ENCODE measurements at places on chromosomes 3 and 15. TPM values are rescaled to one million over a fixed set of nuclear protein-coding genes. Genes with fewer than 3 reads are reported as not detected.

SPESP1 gene
- not detected for total RNA-seq

MYEF2 gene
- 17.4 TPM for total RNA-seq

GADL1 gene
- total RNA-seq, result not detected

SENP8 gene
- total RNA-seq, result 2.1 TPM

TBCCD1 gene
- total RNA-seq, result 5.8 TPM

NOP10 gene
- total RNA-seq, result 491 TPM

MRAS gene
- total RNA-seq, result 11.0 TPM

SLC2A2 gene
- total RNA-seq, result not detected

ANKRD34C gene
- total RNA-seq, result not detected

RNF111 gene
- 27.5 TPM for total RNA-seq

IQCH gene
- 1.0 TPM for total RNA-seq

LRRC2 gene
- total RNA-seq, result not detected

MYO5A gene
- total RNA-seq, result 28.3 TPM

OR5K4 gene
- not detected for total RNA-seq

ONECUT1 gene
- total RNA-seq, result 0.15 TPM

ITPKA gene
- total RNA-seq, result 13.2 TPM

CSTA gene
- 1.5 TPM for total RNA-seq

DLEC1 gene
- total RNA-seq, result not detected

GPR160 gene
- total RNA-seq, result 1.6 TPM

ZBTB47 gene
- total RNA-seq, result 4.8 TPM

RAB11A gene
- total RNA-seq, result 267 TPM

ACOX2 gene
- 6.0 TPM for total RNA-seq

TRPM1 gene
- total RNA-seq, result not detected

All from A549 treated with dexamethasone at 1 μM for 4 hours (cell line).